ENCODE measurements at places on chromosomes 3 and 15. TPM values are rescaled to one million over a fixed set of nuclear protein-coding genes. Genes with fewer than 3 reads are reported as not detected.

The NEK10 gene
- 6.6 TPM for total RNA-seq

The PATL2 gene
- total RNA-seq: not detected

The ATOSA gene
- 23.9 TPM for total RNA-seq

The HESX1 gene
- total RNA-seq: 0.36 TPM

The KLHL6 gene
- total RNA-seq: not detected

The UPK1B gene
- total RNA-seq: 0.28 TPM

The STRA6 gene
- not detected for total RNA-seq

The MYH15 gene
- total RNA-seq: 0.28 TPM

The CATSPER2 gene
- total RNA-seq: 11.3 TPM

The FEZF2 gene
- not detected for total RNA-seq

GRCh38 chr3:179608931-179609720, 4.5 kb downstream of the NDUFB5 start:
- H3K27me3 ChIP-seq: no peaks in the 10 kb centered on the region
- peaks cover 3% of the 10 kb centered on the region for H3K36me3 ChIP-seq
- peaks cover 3% of the 10 kb centered on the region for H3K4me1 ChIP-seq
- DNase-seq: no peak
- no peak overlapping the region for H3K27ac ChIP-seq

DNA sequence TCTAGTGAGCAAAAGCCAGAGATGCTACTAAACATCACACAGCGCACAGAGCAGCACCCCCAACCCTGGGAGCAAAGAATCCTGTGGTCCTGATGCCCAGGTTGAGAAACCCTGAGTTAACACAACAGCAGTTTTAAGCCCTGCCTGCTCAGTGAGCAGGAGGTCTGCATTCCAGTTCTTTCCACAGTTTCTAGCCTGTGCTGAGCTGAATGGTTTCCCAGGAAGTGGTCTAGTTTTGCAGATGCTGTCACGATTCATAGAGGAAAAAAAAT, 171.1 kb upstream of the PROK2 start:
- no peak overlapping the region for H3K27ac ChIP-seq
- H3K4me3 ChIP-seq: no peak overlapping the region
- peaks cover 15% of the 10 kb centered on the region for H3K27me3 ChIP-seq
- no peaks in the 10 kb centered on the region for H3K36me3 ChIP-seq
- no peak for DNase-seq
- no peaks in the 10 kb centered on the region for H3K4me1 ChIP-seq

DNA sequence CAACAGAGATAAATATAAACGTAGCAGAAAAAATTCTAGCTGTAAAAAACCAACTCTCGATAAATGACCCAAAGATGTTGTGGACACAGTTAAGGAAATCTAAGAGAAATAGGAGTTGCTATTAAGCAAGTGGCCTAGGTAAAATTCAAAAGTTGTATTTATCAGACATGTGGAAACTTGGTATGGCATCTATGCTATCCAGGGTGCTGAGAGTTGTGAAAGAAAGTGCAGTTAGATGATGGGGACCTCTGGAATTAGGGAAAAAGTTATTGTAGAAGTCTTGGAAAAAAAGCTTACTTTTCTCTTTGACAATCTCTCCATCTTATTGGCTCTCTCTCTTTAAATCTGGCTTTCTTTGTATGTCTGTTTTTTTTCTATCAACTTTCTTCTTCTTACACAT, 1090.9 kb downstream of the TBL1XR1 start:
- DNase-seq: peak; percentile 8
- no peak overlapping the region for H3K4me3 ChIP-seq
- no peaks in the 10 kb centered on the region for H3K27me3 ChIP-seq
- no peaks in the 10 kb centered on the region for H3K4me1 ChIP-seq

DNA sequence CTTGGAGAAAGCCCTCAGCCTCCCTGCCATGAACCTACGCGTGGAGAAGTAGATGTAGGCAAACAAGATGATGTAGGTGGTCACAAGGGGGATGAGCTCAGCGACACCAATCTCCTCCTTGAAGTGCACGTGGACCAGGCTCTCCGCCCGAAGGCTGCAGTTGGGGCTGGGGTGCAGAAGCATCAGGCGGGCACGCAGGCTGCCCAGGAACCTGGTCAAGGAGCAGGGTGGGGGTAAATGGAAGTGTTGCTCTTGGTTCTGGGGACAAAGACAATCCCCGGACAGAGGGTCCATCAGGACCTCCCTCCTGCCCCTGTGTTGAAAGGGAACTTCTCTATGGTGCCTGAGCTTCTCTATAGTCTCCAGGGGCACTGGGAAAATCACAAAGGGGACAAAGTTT, 45.1 kb downstream of the PTPN23 start:
- peaks cover 10% of the 10 kb centered on the region for H3K4me1 ChIP-seq
- peaks cover 33% of the 10 kb centered on the region for H3K36me3 ChIP-seq
- no peak overlapping the region for H3K4me3 ChIP-seq
- H3K27ac ChIP-seq: no peak overlapping the region
- DNase-seq: no peak
- no peaks in the 10 kb centered on the region for H3K27me3 ChIP-seq

GRCh38 chr3:14767245-14768051, 51.3 kb upstream of the FGD5 start:
- no peak for DNase-seq
- no peaks in the 10 kb centered on the region for H3K4me1 ChIP-seq
- H3K27me3 ChIP-seq: peaks cover 7% of the 10 kb centered on the region
- no peak overlapping the region for H3K4me3 ChIP-seq
- H3K27ac ChIP-seq: no peak overlapping the region

DNA sequence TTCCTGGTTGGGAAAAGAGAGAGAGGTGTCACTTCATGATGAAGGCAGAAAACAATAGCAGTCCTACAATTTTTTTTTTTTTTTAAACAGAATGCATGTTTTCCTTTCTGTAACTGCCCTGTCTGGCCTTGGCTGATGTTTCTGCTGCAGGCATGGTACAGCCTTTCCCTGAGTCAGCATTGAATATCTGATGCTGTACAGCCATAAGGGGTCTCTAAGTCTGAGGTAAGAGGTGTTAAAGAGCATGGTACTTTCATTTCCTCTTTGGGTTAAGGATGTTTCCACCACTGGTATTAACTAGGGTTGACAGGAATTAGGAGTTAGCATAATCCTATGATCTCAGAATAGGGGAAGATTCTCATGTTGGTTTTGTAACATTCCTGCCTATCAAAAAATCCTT, 147.4 kb downstream of the CHST2 start:
- no peaks in the 10 kb centered on the region for H3K36me3 ChIP-seq
- no peak overlapping the region for H3K4me3 ChIP-seq
- no peak for DNase-seq
- no peaks in the 10 kb centered on the region for H3K27me3 ChIP-seq
- no peaks in the 10 kb centered on the region for H3K4me1 ChIP-seq

- H3K4me1 ChIP-seq: peaks cover 2% of the 10 kb centered on the region
- H3K27me3 ChIP-seq: no peaks in the 10 kb centered on the region
- DNase-seq: no peak
- H3K4me3 ChIP-seq: no peak overlapping the region
Measured at GRCh38 chr3:107795514-107796094, 272.8 kb downstream of the BBX start.

- H3K27ac ChIP-seq: no peak overlapping the region
- no peak for DNase-seq
- H3K27me3 ChIP-seq: peaks cover 69% of the 10 kb centered on the region
- no peaks in the 10 kb centered on the region for H3K4me1 ChIP-seq
- H3K36me3 ChIP-seq: no peaks in the 10 kb centered on the region
- no peak overlapping the region for H3K4me3 ChIP-seq
Measured at GRCh38 chr15:43239732-43240491, 19.1 kb upstream of the EPB42 start.

GRCh38 chr3:46489381-46489780, 8.4 kb upstream of the RTP3 start:
- no peaks in the 10 kb centered on the region for H3K27me3 ChIP-seq
- H3K36me3 ChIP-seq: no peaks in the 10 kb centered on the region
- peak overlapping the region; percentile 74 for H3K27ac ChIP-seq
- no peak for DNase-seq
- no peak overlapping the region for H3K4me3 ChIP-seq

DNA sequence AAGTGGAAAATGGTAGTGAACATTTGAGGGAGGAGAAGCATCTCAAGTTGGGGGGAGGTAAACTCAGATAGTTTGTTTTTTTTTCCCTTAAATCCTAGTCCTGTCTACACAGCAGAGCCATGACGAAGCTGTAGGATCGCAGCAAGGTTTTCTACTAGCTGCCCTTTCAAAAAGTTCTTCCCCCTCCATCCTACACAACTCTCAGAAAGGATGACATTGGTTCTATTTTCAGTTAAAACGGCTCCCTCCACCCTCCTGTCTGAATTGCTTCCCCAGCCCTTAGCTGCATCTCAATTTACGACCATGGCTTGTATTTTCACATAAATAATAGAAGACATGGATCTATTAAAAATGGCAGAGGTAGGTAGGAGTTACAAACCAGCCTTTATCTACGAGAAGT, 2.2 kb downstream of the HOMER2 start:
- H3K4me1 ChIP-seq: no peaks in the 10 kb centered on the region

GRCh38 chr15:31086344-31086743, 15.2 kb downstream of the TRPM1 start:
- no peak overlapping the region for H3K27ac ChIP-seq
- H3K27me3 ChIP-seq: peaks cover 5% of the 10 kb centered on the region
- no peak overlapping the region for H3K4me3 ChIP-seq
- no peaks in the 10 kb centered on the region for H3K36me3 ChIP-seq

DNA sequence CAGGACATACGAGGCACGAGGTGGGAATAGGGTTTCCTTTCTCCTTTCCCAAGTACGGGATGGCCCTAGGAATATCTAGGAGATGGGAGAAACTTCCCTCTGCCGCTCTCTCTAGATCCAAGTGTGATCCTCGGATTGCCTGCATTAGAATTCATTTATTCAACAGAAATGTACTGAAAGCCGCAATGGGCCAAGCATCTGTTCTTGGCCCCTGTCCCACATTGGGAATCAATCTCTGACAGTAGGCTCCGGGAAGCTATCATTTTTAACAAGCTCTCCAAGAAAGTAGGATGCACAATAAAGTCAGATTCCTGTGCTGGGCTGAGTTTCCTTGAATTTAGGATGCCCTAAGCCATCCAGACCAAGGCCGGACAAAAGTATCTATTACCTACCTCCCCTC, 37.2 kb upstream of the CA12 start:
- H3K27ac ChIP-seq: no peak overlapping the region
- H3K4me3 ChIP-seq: no peak overlapping the region
- no peak for DNase-seq
- no peaks in the 10 kb centered on the region for H3K36me3 ChIP-seq
- no peaks in the 10 kb centered on the region for H3K27me3 ChIP-seq

DNA sequence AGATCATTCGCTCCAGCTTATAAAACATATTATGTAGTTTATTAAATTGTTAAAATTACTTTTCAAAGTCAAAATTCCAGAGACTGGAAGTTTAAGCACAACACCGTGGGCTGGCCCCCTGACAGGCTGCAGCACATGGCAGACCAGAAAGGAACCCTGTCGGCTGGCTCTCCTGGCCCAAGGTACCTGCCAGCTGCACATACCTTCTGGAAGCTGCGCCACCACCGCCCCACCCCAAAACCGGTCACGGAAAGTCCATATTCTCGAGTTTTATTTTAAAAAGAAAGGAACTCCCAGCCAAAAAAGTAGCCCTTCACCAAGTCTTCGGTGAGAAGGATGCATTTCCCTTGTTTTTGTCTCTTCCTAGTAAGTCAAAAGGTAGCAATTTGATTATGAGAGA, 94.6 kb downstream of the FOXP1 start:
- no peaks in the 10 kb centered on the region for H3K27me3 ChIP-seq
- no peak overlapping the region for H3K27ac ChIP-seq
- no peak for DNase-seq
- H3K4me1 ChIP-seq: no peaks in the 10 kb centered on the region
- H3K36me3 ChIP-seq: peaks cover 5% of the 10 kb centered on the region

GRCh38 chr3:55246033-55246432, 241.1 kb downstream of the WNT5A start:
- peak overlapping the region; percentile 13 for H3K27ac ChIP-seq
- H3K4me3 ChIP-seq: no peak overlapping the region
- no peaks in the 10 kb centered on the region for H3K27me3 ChIP-seq
- no peaks in the 10 kb centered on the region for H3K36me3 ChIP-seq
- peak; percentile 38 for DNase-seq
- H3K4me1 ChIP-seq: peaks cover 2% of the 10 kb centered on the region

- peak; percentile 79 for DNase-seq
- H3K4me3 ChIP-seq: no peak overlapping the region
- no peaks in the 10 kb centered on the region for H3K27me3 ChIP-seq
Measured at GRCh38 chr3:49747792-49748480, 24.2 kb upstream of the GMPPB start.
